ENCODE measurements at places on chromosomes 4 and X.

DNA sequence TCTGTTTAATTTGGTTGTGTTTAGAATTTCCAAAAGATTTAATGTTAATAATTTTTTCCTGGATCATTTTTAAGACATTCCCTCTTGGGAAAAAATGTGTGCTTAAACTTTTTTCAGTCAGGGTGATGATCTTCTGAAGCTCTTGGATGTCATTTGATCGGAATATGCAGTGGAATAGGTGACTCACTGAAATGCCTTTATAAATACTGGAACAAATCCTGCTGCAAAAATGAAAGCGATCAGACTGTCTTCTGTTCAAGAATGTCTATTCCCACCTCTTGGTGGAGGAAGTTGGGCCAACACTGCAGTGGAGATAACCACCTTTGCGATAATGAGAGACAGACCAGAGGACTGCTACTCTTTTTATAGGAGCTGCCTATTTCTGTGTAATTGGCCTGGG, 46.7 kb downstream of the LARP1B start:
- DNase-seq = no peak

GRCh38 chr4:168666531-168666930, 169.7 kb downstream of the PALLD start:
- no peak for DNase-seq

- no peak for DNase-seq
Observed at GRCh38 chr4:94571298-94571697, 119.6 kb downstream of the PDLIM5 start.

DNA sequence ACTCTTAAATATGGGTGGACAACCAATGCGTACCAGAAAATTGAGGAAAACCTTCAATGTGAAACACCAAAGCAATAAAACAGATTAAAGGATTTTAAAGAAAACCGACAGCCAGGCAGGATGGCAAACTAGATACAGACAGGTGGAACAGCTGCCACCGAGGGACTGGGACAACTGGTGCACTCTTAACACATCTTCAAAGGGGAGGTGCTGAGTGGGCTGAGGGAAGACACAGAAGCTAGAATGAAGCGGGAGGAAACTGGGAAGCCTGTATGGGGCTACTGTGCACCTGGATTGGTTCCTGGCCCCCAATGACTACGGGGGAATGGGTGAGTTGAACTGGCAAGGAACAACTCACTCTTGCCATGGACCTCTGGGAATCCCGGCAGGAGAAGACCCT, 20.7 kb downstream of the ZNF280C start:
- no peak for DNase-seq

- DNase-seq = no peak
Observed at GRCh38 chr4:41334182-41334581, 77.5 kb downstream of the UCHL1 start.

DNA sequence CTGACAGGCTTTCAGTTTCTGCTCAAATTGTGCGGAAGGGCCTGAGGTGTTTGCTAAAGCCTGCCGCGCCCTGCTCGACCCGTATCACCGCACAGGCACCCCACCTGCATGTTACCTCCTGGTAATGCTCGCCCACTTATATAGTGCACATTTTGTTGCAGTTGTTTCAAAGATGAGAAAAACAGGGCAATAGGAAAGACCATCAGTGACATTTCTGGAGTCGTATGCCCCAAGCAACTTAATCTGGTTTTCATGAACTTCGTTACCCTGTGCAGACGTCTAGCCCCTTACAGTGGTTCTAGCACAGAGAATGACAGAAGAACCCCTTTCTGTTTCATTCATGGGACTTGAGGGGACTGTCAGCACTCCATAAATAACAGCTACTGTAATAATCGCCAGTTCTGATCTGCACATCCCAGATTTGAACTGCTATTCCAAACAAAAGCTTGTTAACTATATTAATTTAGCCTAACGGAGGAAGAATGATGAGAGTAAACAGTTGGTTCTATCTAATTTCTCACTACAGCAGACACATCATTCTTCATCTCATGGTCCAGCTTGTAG, 940 bp upstream of the DCTD start:
- no peak for DNase-seq

GRCh38 chr4:7812231-7812857, 127.3 kb downstream of the AFAP1 start:
- DNase-seq = no peak
